ENCODE measurements at places on chromosomes 3 and 15.

- no peak for DNase-seq
Observed at GRCh38 chr15:37877851-37878741, 56.3 kb upstream of the TMCO5A start.

- DNase-seq = no peak
Observed at GRCh38 chr3:48189321-48189720, 1.1 kb upstream of the CDC25A start.

- DNase-seq = no peak
Observed at GRCh38 chr3:131903988-131904415, 130.8 kb downstream of the CPNE4 start.

- no peak for DNase-seq
Observed at GRCh38 chr15:69648212-69648611, 195.6 kb downstream of the RPLP1 start.

DNA sequence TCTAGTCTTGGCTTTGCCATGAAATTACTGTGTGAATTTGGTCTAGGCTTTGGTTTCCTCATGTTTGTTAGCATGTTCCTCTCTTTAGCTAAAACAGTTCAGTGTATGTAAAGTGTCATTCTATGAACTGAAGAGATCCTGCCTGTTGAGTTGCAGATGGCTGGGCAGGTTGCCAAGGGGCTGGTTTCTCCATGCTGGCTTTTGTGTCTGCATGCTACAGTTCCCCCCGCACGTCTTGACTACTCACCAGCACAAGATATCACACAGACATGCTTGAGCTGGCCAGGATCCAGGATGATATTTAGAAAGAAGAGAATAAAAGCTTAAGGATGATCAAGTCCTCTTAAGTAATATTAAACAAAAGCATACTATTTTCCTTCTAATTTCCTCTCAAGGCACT is 90.2 kb downstream of the CERS3 start:
- DNase-seq = no peak

- DNase-seq = no peak
Observed at GRCh38 chr3:78015856-78016255, 976.0 kb downstream of the ROBO2 start.

- DNase-seq = no peak
Observed at GRCh38 chr3:46896386-46896785, 18.9 kb downstream of the PTH1R start.

- no peak for DNase-seq
Observed at GRCh38 chr15:66947471-66947870, 117.9 kb upstream of the SMAD3 start.

GRCh38 chr3:195164573-195165264 is 106.2 kb downstream of the XXYLT1 start:
- DNase-seq = no peak

DNA sequence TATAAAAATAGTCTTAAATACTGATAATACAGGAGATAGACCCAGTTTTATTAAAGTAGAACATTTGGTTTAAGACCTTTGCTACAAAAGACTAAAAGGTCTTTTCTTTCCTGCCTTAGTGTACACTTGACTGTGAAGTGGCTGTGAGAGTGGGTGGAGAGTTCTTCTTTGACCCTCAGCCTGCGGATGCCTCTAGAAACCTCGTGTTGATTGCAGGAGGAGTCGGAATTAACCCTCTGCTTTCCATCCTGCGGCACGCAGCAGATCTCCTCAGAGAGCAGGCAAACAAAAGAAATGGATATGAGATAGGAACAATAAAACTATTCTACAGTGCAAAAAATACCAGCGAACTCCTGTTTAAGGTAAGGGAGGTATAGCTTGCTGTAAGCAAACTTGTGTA is 36.5 kb downstream of the OXNAD1 start:
- no peak for DNase-seq

- DNase-seq = peak; percentile 61
Observed at GRCh38 chr3:13452490-13453335, 27.4 kb upstream of the HDAC11 start.

DNA sequence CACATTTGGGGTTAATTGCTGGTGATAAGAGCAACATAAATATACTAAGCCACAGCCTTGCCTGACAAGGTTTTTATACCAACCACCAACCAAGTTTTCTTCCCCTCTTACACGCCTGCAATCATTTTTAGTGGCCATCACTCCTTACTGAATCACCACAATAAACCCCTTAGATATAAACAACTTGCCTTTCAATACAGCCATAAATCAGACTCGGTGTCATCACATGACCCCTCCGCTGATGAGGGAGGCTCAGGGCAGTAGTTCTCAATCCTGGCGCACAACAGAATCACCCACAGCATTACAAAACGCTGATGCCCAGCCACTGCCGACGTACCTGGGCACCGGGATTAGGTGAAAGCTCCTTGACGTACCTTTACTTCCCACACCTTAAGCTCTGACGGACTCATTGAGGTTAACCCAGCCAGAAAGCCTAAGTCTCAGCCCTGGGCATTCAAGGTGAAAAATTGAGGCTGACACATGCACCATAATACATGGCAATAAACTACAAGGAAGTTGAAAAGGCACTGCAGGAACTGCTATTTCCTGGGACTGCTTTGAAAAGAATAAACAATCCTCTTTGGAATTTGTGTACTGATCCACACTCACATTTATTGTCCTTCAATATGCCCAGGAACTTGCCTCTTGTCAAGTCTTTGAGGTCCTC is 17.1 kb downstream of the ADCY5 start:
- no peak for DNase-seq

GRCh38 chr3:146313031-146313745 is 62.3 kb upstream of the PLSCR4 start:
- no peak for DNase-seq

DNA sequence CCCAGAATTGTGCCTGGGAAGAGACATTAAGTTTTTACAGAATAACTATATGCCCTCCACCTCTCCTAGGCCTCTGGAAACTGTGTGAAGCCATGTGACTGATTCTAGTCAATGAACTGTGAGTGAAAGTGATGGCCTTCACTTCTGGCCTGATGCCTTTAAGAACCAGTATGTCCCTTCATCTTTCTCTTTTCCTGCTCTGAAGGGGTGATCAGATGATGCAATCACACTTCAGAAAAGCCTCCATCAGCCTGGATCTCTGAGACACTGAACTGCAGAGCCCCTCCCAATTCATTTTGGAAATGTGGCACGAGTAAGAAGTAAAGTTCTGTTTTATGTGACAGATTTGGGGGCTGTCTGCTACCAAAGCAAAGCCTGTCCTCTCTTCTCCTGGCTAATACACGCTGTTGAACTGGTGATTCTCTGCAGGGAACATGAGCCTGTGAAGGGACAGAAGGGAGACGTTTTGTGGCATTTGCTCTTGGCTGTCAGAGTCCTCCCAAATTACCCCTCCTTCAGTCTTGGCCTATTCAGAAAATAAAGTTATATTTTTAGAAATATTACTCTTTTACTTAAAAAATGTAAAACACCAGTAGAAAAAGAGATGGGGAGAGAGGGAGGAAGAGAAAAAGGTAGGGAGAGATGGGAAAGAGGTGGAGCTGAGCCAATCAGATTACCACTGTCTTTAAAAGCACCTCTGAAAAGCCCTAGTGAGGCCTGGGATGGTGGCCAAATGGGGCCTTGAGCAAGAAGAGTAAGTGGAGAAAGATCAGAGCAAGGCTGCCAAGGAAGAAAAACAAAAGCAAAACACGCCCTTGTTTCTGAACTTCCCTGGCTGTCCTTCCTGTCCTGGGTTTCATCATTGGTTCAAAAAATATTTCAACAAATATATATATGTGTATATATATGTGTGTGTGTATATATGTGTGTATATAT is 40.9 kb upstream of the RYK start:
- DNase-seq = no peak

DNA sequence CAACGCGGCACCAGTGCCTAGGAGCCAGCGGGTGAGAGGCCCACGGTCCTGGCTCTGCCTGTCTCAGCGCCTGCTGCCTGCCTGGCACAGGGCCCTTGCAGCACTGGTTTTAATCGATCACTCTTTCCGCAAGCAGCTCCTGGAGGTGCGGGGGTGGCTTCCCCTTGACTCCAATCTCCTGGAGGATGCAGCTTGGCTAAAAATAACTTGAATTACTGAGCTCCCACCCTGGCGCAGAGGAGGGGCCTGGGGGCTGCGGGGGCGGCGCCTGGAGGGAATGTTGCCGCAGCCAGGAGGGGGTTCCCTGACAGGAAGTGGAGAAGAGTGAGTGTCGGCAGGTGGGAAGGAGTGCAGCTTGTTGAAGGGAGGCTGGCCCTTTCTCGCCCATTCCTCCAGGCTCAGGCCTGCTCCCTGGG is 9.9 kb upstream of the RPL29 start:
- no peak for DNase-seq

DNA sequence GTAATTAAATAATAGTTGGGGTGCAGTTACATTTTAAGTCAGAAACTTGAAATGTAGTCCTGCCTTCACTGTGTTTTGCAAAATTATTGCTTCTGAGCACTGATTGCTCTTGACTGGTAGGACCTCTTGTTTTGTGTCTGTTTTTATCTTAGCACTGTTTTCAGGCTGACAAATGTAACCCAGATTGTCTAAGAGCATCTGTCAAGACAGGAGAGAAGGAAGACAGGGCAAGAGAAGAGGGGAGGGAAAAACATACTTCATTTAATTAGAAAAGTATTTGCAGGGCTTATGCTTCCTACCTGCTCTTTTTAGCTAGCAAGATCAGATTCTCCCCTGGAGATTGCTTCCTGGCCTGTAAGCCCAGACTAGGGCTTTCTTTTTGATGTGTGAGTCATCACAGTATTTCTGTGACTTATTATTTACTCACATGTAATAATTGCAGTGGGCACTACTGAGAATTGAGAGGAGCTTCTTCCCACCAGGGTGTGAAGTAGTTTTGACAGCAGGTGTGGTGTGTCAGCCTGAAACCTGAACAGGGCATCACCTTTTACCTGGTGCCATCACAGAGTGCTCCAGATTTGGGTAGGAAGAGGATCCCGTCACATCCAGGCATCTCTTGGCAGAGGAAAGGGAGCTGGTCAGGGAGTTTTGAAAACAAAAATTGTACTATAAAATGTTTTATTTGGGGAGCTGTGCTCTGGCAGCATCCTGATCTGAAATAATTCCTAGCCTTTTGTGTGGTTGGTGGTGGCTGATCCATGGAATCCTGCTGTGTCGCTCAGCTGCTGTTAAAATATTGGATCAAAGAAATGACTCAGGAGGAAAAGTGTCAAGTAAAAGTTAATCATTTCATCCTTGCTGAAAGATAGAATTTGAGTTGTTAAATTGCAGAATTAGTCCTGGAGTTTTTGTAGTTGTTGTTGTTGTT is 98.2 kb downstream of the TMEM108 start:
- no peak for DNase-seq

- no peak for DNase-seq
Observed at GRCh38 chr3:9402410-9403228, 5.2 kb downstream of the SETD5 start.

GRCh38 chr3:70531063-70531657 is 218.7 kb upstream of the MDFIC2 start:
- peak; percentile 4 for DNase-seq

GRCh38 chr3:76442374-76442915 is 597.5 kb upstream of the ROBO2 start:
- DNase-seq = no peak

- no peak for DNase-seq
Observed at GRCh38 chr15:37093480-37094332, 6.6 kb downstream of the MEIS2 start.

DNA sequence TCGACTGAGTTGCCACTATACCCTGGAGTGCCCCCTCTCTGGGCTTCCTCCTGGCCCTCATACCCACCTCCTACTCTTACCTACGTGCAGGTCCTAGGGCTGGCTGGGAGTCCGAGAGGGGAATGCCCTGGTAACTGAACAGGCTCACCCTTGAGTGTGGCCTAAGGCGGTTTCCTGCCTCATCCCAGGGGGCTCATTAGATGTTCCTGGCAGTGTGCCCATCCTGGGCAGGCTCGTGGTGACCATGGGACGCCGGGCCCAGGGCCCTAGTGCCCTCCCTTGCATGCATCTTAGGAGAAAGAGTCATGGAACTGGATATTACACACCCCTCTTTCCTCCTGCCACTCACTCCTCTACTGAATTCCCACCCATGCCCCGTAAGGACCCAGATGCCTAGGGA is 2.8 kb downstream of the SEMA4B start:
- no peak for DNase-seq

DNA sequence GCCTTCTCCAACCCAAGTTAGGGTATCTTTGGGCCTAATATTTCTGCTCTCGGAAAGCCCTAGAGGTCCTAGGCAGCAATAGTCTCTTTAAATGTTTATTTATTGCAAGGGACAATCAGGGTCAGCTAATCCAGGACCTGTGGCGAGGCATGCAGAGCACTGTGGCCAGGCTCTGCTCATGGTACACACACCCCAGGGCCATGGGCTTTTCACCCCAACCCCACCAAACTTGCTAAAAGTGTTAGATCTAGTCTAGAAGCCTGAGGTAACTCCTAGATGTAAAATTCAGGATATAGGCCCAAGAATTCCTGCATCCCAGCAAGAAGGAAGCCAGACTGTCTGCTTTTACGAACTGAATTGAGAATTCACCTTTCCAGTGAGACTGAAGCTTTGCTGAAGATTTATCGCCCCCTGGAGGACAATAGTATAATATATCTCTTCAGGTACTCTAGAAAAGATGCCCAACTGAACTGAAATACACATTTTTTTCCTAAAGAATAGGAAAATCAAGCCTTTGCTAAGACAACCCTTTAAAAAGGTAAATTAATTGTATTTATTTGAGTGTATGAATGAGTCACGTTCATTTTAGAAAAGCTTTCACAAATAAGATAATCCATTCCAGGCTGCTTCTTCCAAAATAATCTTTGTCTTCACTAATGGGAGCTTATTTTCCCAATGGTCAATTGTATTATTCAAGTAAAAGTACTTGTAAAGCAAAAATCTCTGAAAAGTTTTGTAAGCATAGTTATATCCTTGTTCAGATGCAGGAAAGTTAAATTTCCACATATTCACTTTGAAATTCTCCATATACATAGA is 89.8 kb downstream of the LRRC3B start:
- peak; percentile 30 for DNase-seq

DNA sequence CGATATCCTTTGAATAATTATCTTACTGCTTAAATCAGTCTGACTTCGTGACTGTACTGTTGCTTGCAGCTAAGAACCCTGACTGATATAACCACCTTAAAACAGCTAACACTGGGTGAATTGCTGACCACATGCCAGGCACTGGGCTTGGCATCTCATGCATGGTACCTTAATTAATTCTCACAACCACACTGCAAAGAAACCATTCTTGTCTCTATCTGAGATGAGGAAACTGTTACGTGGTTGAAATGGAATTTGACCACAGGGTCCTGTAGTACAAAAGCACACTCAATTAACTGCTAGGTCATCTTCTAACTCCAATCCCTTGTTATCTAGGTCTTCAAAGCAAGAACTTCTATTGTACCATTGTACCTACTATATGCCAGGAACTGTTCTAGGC is 92.7 kb upstream of the PRICKLE2 start:
- DNase-seq = no peak

DNA sequence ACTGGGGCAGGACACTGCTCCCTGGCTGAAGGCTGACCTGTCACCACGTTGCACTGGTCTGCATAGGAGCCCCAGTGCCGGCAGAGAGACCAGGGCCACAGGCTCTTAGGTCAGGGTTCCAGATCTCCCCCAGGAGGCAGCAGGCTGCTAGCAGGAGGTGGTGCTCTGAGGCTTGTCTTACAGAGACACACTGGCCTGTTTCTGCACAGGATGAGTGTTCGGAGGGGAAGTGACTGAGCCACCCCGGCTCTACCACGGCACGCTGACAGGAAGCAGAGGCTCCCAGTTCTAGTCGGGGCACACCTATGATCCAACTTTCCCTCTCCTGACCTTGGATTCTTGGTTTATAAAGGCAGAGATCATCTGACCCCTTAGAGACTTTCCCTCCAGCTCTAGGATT is 8.6 kb downstream of the FBXL22 start:
- no peak for DNase-seq
